Inflammatory macrophage treated with lipopolysaccharide for 1 hour (primary cell): ENCODE measurements at places on chromosomes 16 and 17.
A peak's percentile ranks its signal among the peaks of the same experiment; 100 is the strongest.

GRCh38 chr17:39808409-39808997 lies 55.6 kb downstream of the IKZF3 start:
- DNase-seq: no peak

- DNase-seq: no peak
Observed at GRCh38 chr17:21001111-21001812, 41.5 kb downstream of the USP22 start.

GRCh38 chr16:85863384-85863774 lies 35.6 kb upstream of the IRF8 start:
- DNase-seq: no peak

DNA sequence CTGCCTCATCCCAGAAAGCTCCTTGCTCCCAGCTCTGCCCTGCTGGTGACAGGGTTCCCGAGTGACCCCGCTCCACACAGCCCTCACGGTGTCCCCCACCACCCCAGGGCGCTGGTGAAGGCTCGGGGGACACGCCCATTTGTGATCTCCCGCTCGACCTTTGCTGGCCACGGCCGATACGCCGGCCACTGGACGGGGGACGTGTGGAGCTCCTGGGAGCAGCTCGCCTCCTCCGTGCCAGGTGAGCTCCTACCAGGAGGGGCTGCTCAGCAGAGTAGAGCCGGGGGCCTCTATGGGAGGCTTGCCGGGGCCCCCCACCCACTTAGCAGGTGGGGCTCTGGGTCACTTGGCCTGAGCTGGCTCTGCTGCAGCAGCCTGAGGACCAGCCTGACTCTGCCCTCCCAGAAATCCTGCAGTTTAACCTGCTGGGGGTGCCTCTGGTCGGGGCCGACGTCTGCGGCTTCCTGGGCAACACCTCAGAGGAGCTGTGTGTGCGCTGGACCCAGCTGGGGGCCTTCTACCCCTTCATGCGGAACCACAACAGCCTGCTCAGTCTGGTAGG lies 11.2 kb downstream of the GAA start:
- DNase-seq: no peak

DNA sequence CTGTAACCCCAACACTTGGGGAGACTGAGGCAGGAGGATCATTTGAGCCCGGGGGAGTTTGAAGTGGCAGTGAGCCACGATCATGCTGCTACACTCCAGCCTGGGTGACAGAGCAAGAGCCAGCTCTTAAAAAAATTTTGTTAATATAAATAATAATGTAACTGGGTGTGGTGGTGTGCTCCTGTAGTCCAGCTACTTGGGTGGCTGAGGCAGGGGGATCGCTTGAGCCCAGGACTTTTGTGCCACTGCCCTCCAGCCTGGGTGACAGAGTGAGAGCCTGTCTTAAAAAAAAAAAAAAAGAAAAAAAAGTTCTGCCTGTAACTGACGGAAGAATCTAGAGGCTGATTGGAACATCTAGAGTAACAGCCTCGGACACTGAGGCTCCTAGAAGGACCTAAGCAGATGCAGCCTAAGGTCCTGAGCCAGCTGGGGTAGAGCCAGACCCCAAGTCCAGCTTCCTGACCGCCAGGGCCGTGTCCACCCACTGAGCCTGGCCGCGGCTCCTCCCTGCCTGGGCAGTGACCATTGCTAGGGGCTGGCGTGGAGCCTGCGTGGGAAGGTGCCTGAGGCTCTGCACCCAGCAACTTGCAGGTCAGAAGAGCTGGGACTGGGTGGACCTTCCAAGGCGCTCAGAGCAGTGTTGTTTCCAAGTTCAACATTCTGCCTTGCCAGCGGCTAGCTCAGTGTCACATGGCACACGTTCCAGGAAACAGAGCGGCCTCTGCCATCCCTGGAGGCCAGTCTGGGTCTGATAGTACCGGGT lies 209.4 kb upstream of the CIBAR2 start:
- no peak for DNase-seq

DNA sequence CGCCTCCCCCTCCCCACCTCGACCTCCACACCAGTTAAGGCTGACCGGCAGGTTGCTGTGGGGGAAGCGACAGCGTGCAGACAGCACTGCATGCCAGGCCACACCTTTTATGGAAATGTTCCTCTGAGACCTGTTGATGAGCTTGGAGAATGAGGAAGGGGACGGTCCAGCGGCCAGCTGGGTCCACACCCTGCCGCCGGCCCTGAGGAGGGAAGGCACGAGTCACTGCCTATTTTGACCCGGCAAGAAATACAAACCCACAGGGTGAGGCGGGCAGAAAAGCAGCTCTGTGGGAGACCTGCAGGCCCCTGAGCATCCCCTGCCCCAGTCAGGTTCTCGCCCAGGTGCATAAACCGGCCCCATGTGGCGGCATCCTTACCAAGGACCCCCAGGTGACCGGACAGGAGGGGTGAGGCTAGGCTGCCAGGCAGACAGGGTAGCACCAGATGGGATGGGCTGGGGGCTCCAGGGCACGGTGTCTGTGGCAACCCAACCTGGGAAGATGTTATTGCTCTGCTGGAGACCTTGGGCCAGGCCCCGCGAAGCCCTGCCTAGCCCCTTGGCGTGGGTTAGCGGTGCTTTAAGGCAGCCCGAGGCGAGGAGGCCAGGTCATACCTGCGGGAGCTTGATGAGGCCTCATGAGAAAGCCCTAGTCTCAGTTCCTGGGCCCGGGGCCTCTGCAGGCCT lies 12.7 kb downstream of the NATD1 start:
- DNase-seq: no peak

DNA sequence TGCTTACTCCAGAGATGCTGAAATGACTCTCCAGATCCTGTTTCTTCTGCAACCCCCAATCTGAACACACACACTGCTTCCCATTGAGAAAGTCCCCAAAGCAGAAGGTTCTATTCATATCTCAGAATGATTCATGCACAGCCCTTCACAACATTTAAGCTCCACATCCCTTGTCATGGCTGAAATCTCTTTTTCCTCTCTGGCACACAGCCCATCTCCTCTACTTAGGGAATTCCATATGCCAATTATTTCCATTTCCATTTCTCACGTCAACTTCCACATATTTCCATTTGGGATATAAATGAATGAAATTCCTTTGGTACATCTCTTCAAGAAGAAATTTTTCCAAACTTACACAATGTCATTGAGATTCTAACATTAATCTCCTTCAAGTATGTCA lies 119.6 kb downstream of the CDH11 start:
- no peak for DNase-seq

DNA sequence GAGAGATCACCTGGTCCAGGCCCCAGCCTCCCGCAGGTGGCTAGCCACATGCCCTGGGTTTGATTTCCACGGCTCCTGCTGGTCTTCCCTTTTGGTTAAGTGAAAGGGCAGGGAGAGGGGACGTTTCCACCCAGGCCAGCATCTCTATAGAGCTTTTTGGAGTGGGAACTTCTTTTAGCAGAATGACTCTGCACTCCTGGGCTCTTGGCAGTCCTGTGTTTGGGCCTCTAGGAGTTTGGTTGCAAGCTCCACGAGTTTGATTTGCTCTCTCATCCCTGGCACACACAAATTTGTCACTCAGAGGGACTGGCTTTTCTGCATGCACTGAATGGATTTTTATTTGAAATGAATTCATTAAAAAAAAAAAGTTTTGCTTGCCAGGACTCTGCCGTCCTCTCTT lies 32.8 kb downstream of the MSI2 start:
- no peak for DNase-seq

GRCh38 chr17:35079547-35080423 lies 16.3 kb upstream of the RFFL start:
- peak; percentile 44 for DNase-seq

- no peak for DNase-seq
Observed at GRCh38 chr16:74605332-74605731, 1.6 kb downstream of the GLG1 start.

DNA sequence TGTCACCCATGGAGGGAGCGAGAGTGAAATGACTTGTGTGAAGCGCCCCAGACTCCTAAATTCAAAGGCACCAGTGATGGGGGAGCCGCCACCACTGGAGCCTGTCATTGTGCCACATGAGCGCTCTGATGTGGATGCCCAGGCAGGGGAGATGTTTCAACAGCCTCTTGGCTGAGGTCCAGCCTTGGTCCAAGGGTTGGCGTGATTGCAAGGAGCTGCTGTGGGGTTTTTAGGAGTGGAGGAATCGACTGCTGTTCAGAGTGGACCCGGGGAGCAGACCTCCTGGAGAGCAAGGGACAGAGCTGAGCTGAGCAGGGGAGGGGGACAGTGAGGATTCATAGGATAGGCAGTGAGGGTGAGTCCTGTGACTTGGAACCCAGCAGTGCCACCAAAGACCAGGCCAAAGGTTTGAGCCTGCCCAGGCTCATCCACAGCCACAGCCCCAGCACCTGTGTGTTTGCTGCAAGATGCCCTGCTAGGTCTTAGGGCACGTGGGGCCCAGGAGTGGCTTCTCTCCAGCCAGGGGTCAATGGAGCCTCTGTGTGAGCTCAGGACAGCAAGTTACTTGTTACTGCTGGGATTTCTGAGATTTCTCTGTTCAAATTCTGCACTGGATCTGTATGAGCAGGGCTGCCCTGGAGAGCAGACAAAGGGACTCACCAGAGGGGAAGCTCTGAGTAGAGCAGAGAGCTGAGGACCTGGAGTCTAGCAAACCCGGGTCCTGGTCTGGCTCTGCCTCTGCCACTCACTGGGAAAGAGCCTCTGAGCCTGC lies 20.3 kb downstream of the RHBDL3 start:
- DNase-seq: no peak

GRCh38 chr17:57480438-57481196 lies 224.3 kb downstream of the MSI2 start:
- DNase-seq: no peak

- DNase-seq: no peak
Observed at GRCh38 chr16:1090620-1091587, 5.1 kb downstream of the C1QTNF8 start.

DNA sequence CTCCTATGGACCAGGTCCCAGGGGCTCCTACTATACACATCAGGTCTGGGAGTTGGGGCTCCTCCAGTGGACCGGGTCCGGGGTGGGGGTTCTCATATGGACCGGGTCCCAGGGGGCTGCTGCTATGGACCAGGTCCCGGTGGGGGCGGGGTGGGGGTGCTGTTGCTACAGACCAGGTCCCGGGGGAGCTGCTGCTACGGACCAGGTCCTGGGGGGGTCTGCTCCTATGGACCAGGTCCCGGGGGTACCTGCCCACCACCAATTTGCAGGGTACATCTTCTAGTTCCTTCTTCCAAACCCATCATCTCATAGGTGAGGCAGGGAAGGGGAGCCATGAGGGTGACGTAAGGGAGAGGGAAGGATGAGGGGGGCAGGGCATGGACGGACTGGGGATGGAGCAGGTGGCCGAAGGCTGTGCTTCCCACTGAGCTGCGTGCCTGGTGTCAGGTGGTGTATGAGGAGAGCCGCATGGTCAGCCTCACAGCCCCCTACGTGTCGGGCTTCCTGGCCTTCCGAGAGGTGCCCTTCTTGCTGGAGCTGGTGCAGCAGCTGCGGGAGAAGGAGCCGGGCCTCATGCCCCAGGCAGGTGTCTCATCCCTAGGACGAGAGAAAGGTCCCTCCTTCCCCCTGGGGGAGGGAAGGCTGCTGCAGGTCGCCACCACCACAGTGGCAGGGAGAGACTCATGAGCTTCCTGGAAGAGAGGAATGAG lies 6.6 kb downstream of the ENDOV start:
- no peak for DNase-seq

GRCh38 chr17:18980682-18981334 lies 23.8 kb downstream of the FAM83G start:
- no peak for DNase-seq

GRCh38 chr16:53770641-53771040 lies 66.7 kb downstream of the FTO start:
- DNase-seq: no peak

- DNase-seq: no peak
Observed at GRCh38 chr17:17710728-17711541, 29.7 kb downstream of the RAI1 start.

- no peak for DNase-seq
Observed at GRCh38 chr17:43477832-43478634, 5.7 kb upstream of the DHX8 start.

DNA sequence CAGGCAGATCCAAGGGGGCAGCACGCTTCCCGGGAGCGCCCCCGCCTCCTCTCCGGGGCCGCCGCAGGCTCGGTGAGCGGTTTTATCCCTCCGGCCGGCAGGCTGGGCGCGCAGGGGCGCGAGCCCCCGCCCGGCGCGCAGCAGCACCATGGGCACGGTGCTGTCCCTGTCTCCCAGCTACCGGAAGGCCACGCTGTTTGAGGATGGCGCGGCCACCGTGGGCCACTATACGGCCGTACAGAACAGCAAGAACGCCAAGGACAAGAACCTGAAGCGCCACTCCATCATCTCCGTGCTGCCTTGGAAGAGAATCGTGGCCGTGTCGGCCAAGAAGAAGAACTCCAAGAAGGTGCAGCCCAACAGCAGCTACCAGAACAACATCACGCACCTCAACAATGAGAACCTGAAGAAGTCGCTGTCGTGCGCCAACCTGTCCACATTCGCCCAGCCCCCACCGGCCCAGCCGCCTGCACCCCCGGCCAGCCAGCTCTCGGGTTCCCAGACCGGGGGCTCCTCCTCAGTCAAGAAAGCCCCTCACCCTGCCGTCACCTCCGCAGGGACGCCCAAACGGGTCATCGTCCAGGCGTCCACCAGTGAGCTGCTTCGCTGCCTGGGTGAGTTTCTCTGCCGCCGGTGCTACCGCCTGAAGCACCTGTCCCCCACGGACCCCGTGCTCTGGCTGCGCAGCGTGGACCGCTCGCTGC lies 832 bp downstream of the CDK5R1 start:
- DNase-seq: no peak

DNA sequence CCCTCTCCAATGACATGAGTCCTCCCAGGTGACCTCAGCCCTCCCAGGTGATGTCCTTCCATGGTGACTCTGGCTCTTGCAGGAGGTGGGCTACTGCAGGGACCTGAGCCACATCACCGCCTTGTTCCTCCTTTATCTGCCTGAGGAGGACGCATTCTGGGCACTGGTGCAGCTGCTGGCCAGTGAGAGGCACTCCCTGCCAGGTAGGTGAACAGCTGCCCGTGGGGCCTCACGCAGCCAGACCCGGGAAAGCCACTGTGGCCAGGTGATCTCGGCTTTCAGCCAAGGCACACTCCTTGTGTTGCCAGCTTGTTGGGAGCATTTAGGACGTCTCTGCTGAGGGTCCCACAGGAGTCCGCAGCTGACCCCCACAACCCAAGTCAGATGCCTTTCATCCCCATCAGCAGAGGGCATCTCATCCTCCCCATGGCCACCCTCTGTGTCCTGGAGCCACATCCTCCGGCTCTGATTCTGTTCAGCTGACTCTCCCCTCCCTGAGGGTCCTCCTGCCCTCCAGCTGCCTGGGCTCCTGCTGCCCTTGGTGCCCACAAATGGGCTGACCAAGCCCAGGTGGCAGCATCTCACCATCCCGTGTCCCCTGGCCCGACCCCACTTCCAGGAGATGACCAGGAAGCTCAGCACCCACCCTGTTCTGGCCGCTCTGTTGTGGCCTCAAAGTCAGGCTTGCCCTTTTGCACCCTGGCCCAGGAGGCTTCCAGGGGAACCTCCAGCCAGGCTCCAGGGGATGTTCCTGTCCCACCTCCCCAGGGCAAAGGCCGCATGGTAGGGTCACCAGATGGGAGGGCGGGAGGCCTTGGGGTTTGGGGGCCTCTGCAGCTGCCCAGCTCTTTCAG lies 20.1 kb downstream of the USP6 start:
- no peak for DNase-seq

- peak; percentile 73 for DNase-seq
Observed at GRCh38 chr16:88803264-88803987, at the start of gene CDT1. Gene CDT1, plus strand, starts transcription at chr16:88803789. Its CDS starts 43 bp downstream, at chr16:88803832.
